Activated CD8-positive, alpha-beta memory T cell treated with anti-CD3 and anti-CD28 coated beads for 24 hours (primary cell): ENCODE measurements at places on chromosomes 13 and 19.
A peak's percentile ranks its signal among the peaks of the same experiment; 100 is the strongest.

- DNase-seq: no peak
Observed at GRCh38 chr13:48818495-48819356, 157.0 kb upstream of the FNDC3A start.

- DNase-seq: no peak
Observed at GRCh38 chr13:20953245-20953931, 50.8 kb upstream of the XPO4 start.

DNA sequence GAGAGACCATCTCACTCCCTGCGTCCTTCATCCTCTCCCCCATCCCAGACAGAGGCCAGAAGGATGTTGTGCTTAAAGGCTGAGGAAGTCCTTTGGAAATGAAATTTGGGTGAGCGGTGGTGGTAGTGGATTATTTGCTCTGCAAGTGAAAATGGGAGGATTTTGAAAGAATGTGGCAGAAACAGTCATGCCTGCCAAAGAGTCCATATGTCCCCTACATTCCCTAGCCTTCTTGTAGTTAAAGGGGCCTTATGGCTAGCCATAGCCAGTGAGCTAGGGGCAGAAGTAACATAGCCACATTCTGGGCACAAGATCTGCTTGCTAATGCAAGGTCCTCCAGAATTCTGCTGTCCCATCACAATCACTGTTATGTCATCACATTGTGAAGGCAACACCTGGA is 360.2 kb upstream of the TSHZ3 start:
- no peak for DNase-seq

DNA sequence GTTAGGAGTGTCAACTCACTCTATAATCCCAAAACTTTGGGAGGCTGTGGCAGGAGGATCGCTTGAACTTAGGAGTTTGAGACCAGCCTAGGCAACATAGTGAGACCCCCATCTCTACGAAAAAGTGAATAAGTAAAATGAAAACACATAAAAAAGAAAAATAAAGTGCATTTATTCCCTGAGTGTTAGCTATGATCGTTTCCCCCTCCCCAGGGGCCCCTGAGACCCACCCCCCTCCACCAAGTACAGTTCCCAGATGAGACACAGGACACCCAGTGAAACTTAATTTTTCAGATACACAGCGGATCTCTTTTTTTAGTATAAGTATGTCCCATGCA is 28.6 kb upstream of the NANOS3 start:
- no peak for DNase-seq

DNA sequence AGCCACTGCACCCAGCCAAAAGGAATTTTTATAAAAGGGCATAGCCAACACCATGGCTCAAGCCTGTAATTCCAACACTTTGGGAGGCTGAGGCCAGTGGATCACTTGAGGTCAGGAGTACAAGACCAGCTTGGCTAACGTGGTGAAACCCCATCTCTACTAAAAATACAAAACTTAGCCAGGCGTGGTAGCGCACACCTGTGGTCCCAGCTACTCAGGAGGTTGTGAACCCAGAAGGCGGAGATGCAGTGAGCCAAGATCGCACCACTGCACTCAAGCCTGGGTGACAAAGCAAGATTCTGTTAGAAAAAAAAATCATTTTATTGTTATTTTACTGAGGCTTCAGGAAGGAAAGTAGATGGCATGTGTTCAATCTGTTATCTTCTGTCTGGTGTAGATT is 31.3 kb upstream of the FOXO1 start:
- no peak for DNase-seq

- peak; percentile 47 for DNase-seq
Observed at GRCh38 chr13:113150550-113151365, 7.7 kb upstream of the PROZ start.

DNA sequence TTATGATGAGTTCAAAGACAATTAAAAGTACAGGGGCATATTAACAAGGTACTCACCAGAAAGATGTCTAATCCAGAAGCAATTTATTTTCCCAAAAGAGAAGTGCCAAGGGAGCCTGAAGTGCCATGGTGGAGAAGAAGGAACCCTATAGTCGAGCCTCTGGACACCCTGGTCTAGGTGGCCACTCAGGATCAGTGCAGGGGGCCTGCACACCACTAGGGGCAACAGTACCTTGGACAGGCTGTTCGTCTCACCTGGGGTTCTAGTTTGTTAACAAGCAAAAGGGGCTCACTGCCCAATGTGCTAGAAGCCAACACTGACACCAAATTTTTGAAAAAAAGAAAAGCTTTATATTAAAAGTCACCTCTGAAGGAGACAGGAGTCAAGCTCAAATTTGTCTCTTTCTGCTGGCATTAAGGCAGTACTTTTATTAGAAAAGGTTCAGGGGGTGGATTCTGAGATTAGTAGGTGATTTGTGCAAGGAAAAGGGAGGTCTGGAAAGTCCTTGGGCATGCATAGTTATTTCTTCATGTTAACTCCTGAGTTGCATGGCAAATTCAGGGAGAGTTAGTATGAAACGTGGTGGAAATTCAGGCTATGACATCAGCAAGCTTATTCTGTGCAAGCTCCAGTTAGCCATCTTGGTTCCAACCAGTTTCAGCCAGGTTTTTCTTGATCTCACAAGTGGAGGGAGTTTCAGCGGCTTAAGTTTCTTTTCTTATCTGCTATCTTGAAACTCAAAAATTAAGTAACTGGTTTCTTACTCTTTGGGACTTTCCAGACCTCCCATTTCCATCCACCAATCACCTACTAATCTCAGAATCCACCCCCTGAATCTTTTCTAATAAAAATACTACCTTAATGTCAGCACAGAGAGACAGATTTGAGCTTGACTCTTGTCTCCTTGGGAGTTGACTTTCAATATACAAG is 884 bp upstream of the CBY2 start:
- no peak for DNase-seq

DNA sequence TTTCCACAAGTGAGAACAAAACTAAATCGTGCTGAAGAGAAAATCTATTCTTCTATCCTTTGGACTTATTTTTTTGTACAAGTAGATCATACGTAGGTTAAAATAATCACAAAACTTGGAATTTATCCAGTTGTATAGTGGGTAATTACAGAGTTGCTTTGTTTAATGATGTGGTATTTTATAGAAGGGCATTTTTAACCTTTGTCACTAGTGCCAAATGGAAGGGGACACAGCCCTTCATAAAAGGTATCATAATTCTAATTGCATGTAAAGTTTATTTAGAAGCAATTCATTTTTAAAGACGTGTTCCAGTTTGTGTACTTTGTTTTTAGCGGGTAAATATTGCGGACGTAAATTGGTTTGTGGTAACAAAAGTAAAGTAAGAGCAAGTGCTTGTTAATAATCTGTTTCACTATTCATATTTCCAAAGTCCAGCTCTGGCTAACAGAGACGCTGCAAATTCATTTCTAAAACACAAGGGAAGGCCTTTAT is 99.5 kb downstream of the ERCC5 start:
- DNase-seq: no peak

DNA sequence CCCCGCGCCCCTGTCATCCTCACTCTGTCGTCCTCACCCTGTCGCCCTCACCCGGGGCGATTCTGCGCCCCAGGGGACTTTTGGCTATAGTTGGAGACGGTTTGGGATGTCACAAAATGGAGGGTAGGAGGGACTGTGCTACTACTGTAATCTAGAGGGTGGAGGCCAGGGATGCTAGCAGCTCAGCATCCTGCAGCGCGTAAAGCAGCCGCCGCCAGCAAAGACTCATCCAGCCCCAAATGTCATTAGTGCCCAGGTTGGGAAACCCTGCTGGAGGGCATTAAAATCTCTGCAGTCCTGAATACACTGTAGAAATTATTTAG is 362 bp downstream of the ZNF557 start:
- no peak for DNase-seq

- DNase-seq: no peak
Observed at GRCh38 chr13:40477623-40478608, 188.5 kb downstream of the FOXO1 start.

DNA sequence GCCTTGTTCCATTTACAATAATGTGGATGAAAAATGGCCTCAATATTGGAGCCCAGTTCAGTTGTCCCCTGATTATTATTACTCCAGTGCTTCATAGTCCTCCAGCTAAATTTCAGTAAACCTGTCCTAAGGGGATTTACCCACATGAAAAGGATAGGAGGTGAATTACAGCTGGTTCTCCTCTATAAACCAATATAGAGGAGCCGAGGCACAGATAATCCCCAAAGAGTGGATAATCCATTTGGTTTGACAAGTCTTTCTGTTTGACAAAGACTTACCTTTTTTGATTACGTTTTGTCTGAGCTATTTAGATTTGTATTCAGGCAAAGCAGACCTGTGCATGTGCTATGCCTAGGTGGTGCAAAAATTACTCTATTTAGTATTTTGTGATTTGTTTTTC is 2.7 kb downstream of the CNMD start:
- DNase-seq: no peak
